ENCODE measurements at places on chromosomes 7 and 10.

GRCh38 chr7:7884855-7885254, 83.7 kb upstream of the GLCCI1 start:
- DNase-seq = no peak

- no peak for DNase-seq
These were observed 81.1 kb upstream of the STEAP1B start for GRCh38 chr7:22581099-22581498.

- DNase-seq = no peak
These were observed 5.0 kb downstream of the NOLC1 start for GRCh38 chr10:102157224-102157623.

DNA sequence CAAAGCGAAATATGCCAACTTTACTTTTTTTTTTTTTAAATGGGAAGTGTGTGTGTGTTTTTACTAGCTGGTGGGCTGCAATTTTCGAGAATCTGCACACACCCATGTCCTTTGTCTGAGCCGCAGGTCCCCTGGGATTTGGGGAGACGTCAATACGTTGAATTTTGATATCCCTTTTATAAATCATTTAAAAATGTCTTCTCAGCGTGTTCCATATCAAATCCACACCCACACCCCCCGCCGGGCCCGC, 404 bp upstream of the FMC1 start:
- DNase-seq = no peak

GRCh38 chr7:20113427-20114027, 103.7 kb downstream of the MACC1 start:
- no peak for DNase-seq

- DNase-seq = no peak
These were observed 51.0 kb downstream of the POLR3A start for GRCh38 chr10:77978360-77978759.

GRCh38 chr10:123781956-123782500, 109.6 kb downstream of the CPXM2 start:
- no peak for DNase-seq

- DNase-seq = no peak
These were observed 99.6 kb upstream of the NPS start for GRCh38 chr10:127449490-127449889.

DNA sequence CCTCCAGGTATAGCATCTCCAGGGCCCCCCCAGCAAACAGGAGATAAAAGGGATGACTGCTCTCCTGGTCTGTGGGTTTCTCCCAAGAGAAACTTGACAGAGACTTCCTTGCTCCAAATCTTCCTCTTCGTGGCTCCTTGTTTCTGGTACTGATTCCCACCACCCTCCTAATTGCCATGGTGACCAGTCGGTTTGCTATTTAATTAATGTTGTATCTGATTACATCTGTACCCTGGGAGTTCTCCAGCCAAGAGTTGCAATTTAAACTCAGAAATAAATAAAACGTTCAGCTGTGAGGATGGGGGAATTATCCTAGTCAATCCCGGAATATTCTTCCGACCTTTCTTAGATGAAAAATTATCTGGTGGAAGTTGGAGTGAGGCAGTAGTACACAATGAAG, 264.7 kb downstream of the PAXIP1 start:
- DNase-seq = no peak

GRCh38 chr7:74202841-74203556, 6.8 kb upstream of the LAT2 start:
- DNase-seq = peak; percentile 33

DNA sequence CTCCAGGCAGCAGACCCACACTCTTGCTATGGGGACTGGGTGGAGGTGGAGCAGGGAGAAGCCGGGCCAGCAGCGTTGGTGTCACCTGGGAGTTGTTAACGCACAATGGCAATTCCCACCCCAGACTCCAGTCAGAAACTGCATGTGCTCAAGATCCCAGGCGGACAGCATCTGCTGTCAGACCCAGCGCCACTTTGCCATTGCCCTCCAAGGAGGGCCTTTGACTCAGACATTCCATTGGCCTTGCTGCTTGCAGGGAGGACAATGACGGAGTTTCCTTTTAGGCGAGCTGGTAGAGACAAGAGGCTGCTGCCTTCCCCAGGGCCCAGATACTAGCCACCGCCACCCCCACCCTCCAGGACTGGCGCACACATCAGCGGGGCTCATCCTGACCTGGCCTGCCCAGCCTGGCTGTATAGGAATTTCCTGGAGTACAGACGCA, 34.5 kb downstream of the ZNF775 start:
- no peak for DNase-seq

DNA sequence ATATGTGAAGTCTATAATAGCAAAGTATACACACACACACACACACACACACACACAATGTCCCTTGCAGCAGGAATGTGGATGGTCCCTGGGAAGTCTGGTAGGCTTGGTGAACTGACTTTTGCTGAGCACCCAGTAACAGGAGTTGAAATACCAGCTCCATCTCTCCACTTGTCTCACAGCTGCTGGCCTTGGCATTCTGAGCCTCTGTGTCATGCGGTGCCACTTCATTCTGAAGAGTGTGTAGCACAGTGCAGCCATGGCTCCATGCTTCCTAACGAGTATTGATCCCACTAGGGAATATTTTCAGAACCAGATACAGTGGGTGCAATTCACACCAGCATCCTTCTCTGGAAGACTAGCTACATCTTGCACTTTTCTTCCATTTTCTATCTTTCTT, 192.4 kb downstream of the ADARB2 start:
- DNase-seq = no peak

DNA sequence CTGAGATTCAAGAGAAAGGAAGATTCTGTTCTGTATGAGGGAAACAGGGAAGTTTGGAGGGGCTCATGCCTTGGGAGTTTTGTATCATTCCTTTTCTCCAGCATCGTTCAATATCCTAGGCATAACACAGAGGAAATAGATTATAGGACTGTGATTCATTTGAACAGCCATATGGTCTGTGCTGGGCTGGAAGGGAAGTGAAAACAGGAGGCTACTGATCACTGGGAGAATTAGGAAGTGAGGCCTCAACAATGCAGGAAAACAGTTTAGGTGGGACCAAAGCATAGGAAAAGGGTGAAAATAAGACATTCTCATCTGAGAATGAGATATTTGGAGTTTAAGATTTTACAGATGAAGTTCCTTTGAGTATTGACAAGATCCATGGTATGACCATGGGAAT, 70.7 kb upstream of the MKX start:
- no peak for DNase-seq

DNA sequence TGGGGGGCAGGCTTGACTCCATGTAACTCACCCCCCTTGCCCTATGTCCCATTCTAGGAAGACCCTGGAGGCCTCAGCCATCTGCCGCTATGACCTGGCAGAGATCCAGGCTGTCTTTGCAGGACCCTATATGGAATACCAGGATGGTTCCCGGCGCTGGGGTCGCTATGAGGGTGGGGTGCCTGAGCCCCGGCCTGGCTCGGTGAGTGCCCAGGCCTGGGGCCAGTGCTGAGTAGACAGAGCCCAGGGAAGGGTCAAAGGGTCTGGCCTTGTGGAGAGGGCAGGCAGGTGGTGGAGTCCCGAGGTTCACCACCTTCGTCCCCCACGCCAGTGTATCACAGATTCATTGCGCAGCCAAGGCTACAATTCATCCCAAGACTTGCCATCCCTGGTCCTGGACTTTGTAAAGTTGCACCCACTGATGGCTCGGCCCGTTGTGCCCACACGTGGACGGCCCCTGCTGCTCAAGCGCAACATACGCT, 7.5 kb downstream of the MRPL43 start:
- no peak for DNase-seq

- DNase-seq = no peak
These were observed 15.5 kb downstream of the TM9SF3 start for GRCh38 chr10:96570983-96571964.

DNA sequence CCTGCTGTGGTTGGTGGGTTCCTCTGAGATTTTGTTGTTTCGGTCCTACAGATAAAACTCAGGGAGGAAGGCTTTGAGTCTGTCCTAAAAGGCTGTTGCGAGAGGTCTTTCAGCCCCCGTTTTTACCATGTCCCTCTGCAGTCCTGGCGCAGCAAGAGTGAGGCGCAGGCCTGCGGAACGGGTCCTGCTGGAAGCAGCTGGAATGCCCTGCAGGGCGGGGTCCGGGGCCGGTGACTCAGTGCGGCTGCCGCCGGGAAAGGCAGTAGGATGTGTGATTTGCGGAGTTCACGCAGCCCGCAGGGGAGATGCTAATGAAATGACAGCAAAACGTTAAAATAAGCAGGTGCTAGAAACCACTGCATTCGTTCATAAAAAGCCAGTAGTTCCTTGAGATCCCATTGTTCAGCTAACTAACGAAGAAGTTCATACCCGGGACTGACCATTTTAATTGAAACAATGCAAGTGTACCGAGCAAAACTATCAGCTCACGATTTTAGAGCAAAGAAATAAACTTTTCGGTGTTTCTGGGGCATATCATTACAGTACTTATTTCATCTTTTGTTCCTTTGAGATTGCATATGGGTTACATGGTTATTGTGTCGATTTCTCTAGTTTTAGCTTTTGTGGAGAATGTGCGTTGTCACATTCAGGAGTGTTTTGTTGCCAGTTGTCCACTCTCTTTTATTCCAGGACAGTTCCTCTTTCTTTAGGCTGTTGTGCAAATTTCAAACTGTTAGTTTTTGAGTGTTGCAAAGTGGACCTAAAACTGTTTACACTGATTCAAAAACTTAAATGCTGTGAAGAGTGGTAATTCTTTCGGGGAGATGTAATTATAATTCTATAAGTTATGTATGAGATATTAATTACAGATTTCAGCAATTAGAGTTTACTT, 783 bp downstream of the ANLN start:
- peak; percentile 39 for DNase-seq

GRCh38 chr7:15967551-15967950, 281.1 kb upstream of the MEOX2 start:
- no peak for DNase-seq

GRCh38 chr7:102040569-102040968, 223.1 kb downstream of the CUX1 start:
- DNase-seq = no peak

Measured in CD4-positive, alpha-beta T cell treated with Interleukin-21 for 1 hour (primary cell).